ENCODE measurements at places on chromosomes 5 and 9.
A peak's percentile ranks its signal among the peaks of the same experiment; 100 is the strongest.

DNA sequence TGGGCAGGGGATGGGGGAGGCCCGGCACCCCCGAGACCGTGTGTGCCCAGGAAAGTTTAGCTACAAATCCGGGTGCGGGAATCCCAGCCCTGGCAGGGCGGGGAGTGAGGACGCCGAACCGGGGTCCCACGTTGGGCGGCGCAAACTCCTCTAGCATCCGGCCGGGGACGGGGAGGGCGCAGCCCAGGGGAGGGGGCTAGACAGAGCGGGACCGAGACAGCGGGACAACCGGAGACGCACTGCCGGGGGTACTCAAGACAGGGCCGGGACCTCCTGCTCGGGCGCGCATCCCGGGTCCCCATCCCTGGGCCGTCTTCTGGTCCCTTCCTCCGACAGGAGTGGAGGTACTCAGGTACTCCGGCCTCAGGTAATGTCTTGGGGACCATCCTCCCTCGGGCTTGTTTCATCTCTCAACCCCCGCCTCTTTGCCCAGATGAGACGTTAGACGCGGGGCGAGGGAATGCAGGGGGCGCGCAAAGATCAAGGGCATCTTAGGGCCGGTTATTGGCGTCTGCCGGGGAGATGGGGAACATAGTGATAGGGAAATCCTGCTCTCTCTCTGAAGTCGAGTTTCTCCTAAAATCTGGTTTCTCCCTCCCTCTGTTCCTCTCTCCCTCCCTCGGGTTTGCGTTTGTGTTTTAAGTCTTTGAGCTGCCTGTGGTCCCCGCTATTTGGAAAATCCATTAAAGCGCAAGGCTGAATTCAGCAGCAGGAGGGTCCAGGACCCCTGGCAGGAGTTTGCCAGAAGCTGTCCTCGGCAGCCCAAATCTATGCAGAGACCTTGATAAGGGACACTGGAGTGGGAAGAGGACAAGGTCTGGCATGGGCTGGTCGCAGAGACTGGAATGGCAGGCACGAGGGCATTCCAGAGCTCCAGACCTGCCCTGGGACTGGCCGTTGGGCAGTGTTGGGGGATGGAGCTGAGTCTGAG lies 815 bp downstream of the PDZD2 start:
- peak; percentile 5 for DNase-seq

GRCh38 chr9:126114850-126115460 lies 211.7 kb upstream of the MVB12B start:
- DNase-seq = no peak

DNA sequence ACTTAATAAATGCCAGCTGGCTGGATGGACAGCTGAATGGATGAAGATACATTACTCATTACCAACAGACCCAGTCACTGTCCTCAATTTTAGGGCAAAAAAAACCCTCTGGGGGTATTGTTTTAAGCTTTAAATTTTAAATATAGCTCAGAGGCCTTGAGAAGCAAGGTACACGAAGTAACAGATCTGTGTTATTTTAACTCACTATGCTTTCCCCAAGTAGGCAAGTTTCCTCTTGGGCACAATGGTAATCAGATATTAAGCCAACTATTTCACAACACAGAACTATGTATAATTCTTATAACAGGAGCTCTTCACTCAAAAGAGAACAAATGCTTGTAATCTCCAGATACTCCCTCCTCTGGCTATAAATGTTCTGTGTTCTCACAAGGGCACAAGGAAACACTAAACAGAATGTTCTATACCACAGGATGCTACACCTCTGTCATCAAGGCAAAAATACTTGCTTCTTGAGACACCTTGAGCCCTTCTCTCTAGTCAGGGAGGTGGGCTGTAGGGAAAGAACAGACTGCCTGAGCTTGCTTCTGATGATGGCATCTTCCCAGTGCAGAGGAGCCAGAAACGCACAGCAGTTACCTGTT lies 443.8 kb downstream of the SPOCK1 start:
- no peak for DNase-seq

GRCh38 chr5:173395257-173395932 lies 67.2 kb upstream of the STC2 start:
- no peak for DNase-seq

DNA sequence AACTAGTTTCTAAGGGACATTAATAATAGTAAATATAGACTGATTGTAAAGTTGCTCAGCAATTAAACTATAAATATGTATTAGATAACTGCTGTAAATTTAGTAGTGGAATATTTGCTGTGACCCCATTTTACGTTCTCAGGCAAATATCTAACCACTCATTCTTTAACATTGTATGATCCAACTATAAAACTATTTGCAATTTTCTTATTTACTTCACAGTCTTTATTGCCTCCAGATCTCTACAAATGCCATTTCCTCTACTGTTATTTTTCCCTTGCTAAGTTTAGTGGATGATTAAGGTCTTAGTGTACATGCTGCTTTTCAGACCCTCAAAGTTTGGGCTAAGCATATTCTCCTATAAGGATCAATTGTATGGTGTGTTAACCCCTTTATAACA lies 526.2 kb upstream of the ST8SIA4 start:
- no peak for DNase-seq

DNA sequence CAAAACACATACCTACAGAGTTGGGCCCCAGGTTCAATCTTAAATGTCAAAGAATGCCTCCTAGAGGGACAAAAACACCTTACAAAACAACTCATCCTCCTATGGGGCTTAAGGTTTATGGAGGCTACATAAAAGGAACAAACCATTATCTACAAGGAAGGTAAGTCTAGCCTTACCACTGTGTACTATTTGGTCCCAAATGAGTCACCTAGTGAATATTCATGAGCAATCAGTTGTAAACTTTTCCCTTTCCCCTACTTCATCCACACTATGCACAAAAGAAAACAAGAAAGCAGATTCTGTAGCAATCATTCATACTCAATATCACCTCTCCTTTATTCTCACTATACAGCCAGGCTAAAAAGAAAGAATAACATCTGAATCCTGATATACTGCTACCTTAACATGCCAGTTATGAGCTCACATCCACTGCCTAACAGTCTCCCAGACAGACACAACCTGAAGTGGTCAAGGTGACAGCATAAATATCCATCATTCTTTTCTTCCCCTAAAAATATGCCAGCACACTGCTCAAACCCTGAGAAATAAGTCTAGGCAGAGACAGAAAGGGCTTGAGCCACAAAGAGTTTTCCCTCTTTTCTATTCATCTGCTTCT lies 6.2 kb downstream of the OXCT1 start:
- no peak for DNase-seq

- DNase-seq = no peak
These were observed 147.6 kb upstream of the TRPM3 start for GRCh38 chr9:71268871-71269635.

DNA sequence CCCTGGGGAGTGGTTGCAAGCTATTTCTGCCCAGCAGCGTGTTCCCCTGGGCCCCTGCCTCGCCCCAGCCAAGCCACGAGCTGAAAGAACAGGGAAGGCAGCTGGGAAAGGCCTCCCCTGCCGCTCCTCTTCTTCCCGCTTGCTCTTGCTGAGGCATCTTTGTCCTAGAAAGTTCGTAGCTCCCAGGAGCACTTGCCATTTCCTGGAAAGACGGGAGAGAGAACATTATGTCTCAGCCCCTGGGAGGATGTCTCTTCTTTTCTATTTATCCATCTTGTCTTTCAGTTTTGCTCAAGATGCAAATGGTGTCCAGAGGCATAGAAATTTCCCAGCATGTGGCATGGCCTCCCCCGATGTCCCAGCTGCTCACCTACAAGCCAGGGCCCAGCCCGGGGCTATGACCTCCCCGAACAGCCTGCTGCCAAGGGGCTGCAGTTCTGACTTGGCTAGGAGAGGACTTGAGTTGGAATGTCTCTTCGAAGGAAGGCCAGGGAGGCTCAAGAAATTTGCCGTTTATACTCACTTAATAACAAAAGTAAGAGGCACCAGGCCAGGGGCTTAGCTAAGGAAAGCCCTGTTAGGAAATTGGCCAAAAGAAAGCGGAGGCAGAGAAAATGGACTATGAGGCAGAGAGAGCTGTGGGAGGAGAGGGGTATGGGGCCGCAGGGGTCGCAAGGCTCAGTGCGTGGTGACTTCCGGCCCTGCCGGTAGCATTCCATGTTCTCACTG lies 87.3 kb downstream of the LIFR start:
- no peak for DNase-seq

GRCh38 chr5:117110548-117110947 lies 535.9 kb upstream of the SEMA6A start:
- DNase-seq = no peak

- no peak for DNase-seq
These were observed 311.6 kb upstream of the CLINT1 start for GRCh38 chr5:158170534-158170933.

GRCh38 chr5:142860270-142860669 lies 90.1 kb downstream of the ARHGAP26 start:
- DNase-seq = no peak

DNA sequence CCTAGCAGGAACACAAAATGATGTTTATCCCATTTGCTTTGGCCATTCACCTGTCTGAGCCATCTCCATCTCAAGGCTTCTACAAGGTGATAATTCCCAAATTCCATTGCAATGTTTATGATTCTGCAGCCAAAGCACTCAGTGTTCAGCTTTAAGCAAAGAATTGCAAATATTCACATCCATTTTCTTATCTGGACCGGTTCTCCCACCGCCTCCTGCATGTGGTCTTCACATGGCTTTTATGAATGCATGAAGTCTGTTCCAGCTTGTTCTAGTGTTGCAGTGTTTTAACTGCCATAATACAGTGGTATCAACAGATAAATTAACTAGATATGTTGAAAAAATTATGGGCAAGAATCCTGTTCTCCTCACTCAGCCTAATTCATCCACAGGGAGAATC lies 443.0 kb upstream of the KLF4 start:
- no peak for DNase-seq

DNA sequence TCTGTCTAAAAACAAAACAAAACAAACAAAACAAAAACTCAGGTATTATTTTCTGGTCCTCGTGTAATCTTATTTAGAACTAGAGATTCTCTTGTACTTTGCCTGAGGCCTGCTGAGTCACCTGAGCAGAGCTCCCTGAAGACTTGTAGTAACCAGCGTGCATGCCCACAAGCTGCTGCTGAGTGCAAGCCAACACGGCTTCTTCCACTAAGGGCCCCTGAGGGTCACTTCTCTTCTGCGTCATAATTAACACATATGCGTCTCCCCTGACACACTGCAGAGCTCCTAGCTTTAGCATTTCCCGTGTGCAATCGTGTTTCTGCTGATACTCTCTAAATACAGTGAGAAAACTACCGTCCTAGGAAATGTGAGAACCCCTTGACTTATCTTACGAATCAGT lies 10.9 kb upstream of the NDFIP1 start:
- DNase-seq = no peak

- DNase-seq = no peak
These were observed 107.6 kb upstream of the PLCXD3 start for GRCh38 chr5:41617843-41618515.

- DNase-seq = no peak
These were observed 66.8 kb downstream of the MAMDC2 start for GRCh38 chr9:70110194-70111041.

- DNase-seq = no peak
These were observed 104.6 kb downstream of the MTX3 start for GRCh38 chr5:79886456-79886855.

DNA sequence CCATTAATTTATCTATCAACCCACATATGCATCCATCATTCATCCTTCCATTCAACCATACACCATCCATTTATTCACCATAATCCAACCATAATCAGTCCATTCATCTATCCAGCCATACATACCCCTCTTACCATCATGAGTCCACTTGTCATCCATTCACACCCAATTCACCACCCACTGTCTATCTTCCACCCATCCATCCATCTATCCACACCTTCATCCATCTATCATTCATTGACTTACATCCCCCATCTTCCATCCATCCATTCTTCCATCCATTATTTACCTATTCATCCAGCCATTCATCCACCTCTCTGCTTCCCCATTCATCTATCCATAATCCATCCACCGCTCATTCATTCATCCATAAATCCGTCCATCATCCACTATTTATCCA lies 17.8 kb downstream of the PAEP start:
- DNase-seq = no peak
